ENCODE measurements at places on chromosomes 6 and 20. TPM values are rescaled to one million over a fixed set of nuclear protein-coding genes. Genes with fewer than 3 reads are reported as not detected.

Gene ZNF311
- 0.27 TPM for total RNA-seq

Gene SFTA2
- total RNA-seq = 2.0 TPM

Gene BCAS1
- total RNA-seq = 9.3 TPM

GRCh38 chr6:142331075-142331551, 29.3 kb downstream of the ADGRG6 start:
- DNase-seq = no peak

DNA sequence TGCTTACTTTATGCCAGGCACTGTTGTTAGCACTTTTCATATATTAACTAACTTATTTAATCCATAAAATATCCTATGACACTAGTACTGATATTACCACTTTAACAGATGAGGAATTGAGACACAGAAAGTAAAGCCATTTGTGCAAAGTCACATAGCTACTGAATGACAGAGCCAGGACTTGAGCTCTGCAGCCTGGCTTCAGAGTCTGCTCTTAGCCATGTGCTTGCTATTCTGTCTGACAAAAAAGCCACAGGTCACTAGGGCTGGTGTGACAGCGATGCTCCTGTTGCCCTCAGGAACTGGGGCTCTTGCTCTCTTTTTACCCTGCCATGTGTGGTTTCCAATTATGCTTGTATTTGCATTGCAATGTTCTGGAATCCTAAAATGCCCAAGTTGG, 44.7 kb upstream of the RNF8 start:
- DNase-seq = no peak

Data from esophagus squamous epithelium (tissue), 5 donors.